ENCODE measurements at places on chromosomes 5 and 9.

DNA sequence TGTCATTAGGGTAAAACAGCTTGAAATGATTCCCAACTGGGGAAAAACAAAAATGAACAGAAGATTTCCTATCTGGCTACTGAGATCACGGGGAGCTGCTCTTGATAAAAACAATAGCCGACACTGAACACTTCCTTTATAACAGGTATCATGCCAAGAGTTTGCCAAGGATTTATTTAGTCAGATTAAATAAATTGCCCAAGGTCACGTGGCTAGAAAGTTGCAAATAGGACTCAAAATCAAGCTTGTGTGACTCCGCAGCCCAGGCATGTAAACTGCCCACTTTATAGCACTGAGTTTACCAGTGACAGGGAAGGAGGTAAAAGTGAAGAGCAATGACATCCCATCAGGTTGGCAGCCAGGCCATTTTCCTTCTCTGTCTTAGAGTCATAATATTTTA lies 120.7 kb upstream of the ZNF618 start:
- no peak for DNase-seq

DNA sequence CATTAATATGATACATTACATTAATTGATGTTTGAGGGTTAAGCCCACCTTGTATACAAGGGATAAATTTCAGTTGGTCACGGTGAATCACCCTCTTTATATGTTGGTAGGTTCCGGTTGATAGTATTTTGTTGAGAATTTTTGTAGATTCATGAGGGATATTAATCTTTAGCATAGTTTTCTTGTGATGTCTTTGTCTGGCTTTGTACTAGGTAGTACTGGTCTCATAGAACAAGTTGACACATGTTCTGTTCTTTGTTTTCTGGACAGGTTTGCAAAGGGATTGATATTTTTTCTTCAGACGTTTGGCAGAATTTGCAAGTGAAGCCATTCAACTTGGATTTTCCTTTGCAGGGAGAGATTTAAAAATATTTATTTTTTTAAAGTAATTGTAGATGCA lies 49.1 kb upstream of the CLK4 start:
- no peak for DNase-seq

- no peak for DNase-seq
Observed at GRCh38 chr9:9621355-9621940, 991.4 kb downstream of the PTPRD start.

GRCh38 chr5:119483155-119483554 lies 30.9 kb downstream of the HSD17B4 start:
- DNase-seq: no peak

- DNase-seq: no peak
Observed at GRCh38 chr9:93193388-93194220, 9.7 kb downstream of the WNK2 start.

- no peak for DNase-seq
Observed at GRCh38 chr5:36156619-36157018, 4.7 kb downstream of the SKP2 start.
